ENCODE measurements at places on chromosomes 7 and 10.

GRCh38 chr7:13989949-13990305 lies 461 bp upstream of the ETV1 start:
- DNase-seq, result no peak

DNA sequence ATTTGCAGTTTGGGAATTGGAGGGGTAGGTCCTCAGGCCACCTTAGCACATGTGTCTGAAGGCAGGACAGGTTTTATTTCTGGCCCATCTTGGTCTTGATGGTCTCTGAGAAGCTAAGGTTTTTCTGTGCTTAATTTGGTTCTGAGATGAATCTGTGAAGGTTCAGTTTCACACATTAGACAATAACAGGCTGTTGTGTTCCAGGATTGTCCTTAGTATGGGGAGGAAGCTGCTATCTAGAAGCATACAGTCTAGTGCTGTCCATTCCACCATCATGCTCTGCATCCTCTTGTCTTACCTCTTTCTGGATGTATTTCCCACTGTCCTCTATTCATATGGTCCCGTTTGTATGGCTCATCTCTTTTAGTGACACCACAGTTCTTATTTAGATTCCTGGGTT lies 7.1 kb downstream of the UBE2D1 start:
- DNase-seq, result no peak

DNA sequence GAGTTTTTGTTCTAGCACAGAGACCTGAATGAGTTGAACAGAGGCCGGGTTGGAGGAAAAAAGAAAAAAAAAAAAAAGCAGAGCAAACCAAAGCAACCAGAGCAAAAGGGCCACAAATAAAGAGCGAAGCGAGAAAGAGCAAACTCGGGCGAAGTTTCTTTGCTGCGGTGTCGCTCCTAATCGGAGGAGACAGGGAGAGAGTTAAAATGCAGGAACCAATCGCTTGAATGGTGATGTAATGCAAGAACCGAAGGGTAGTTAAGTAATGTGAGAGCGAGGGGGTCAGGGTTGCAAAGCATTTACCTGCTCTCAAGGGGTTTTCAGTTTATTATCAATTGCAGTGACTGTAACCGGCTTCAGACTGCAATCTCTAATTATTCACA lies 271.7 kb downstream of the TRIL start:
- DNase-seq, result no peak

GRCh38 chr10:83166344-83166743 lies 973.0 kb upstream of the GHITM start:
- DNase-seq, result no peak

GRCh38 chr10:106577266-106577665 lies 587.2 kb downstream of the SORCS1 start:
- no peak for DNase-seq

- no peak for DNase-seq
These were observed 29.7 kb downstream of the PPIF start for GRCh38 chr10:79376751-79377556.
